Suppressor macrophage (primary cell): ENCODE measurements at places on chromosomes 1 and 21.

GRCh38 chr1:7516341-7516740, 254.8 kb upstream of the VAMP3 start:
- DNase-seq: peak; percentile 74

GRCh38 chr1:158115126-158115525, 65.6 kb upstream of the CD1D start:
- peak; percentile 25 for DNase-seq

DNA sequence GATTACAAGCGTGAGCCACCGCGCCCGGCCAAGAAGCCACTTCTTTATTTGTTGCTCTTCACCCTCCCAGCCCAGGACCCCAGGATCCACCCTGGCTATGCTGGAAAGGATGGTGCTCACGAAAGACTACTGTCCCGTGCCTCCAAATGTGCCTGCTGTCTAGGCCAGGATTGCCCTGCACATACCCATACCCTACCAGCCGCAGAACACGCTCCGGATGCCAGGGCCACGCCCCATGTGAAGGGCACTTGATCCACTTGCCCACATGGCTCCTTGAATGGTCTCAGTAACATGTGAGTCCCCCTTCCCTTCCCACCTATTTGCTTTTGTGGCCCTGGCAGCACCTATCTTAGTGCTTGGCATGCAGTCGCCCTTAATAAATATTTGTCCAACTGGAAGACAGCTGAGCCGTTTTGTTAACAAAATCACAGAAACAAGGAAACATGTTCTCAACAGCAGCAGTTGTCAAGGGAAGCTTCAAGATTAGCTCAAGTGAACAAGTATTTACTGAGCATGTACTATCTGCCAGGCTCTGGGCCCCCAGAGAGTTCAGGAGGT, 13.8 kb upstream of the UBXN10 start:
- DNase-seq: no peak

- no peak for DNase-seq
Measured at GRCh38 chr1:26784023-26784871, 3.5 kb upstream of the PIGV start.

DNA sequence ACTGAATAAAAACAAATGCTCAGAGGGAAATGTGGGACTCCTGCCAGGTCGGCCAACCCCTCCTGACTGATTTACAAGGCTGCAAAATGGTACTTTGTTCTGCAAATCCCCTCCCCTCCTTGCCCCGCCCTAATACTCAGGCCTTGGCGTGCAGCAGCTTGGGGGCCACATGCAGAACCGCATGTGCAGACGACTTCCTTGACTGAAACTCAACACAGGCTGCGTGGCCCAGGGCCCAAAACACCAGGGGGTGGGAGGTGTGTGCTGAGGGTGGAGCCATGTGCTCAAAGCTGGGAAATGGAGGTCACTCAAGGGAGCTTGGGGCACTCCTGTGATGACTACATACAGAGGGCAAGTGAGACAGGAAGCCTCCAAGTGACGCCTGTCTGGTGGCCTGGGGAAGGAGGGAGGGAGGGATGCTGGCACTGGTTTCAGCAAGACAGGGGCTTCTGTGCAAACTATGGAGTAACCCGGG, 87.2 kb downstream of the MRPL37 start:
- DNase-seq: peak; percentile 59

DNA sequence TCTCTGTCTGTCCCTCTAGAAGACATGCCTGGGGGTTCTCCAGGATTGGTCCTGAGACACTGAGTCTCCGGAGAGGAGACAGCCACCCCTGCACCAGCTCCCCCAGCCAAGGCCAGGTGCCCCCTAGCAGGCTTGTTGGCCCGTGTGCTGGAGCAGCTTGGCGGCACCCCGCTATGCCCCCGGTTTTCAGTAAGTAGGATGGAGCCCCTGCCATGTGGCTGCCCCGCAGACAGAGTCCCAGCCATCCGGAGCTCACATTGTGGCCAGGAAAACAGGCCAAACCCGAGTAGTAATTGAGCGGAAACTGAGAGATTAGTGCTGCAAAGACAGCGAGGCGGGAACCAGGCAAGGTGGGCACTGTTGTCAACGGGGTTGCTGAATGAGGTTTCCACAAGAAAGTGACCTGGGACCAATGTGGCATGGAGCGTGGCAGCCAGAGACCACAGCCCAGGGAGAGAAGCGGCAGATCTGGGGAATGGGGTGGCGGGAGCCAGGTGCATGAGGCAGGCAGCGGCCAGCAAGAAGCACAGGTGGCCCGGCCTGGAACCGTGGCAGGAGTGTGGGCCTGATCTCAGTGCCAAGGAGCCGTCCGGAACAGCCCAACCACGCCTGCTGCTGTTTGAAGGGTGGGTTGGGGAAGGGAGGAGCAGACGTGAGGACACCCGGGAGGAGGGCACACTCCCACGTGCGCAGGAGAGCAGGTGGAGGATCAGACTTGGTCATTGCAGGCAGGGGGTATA, 137.4 kb upstream of the VAMP3 start:
- no peak for DNase-seq

DNA sequence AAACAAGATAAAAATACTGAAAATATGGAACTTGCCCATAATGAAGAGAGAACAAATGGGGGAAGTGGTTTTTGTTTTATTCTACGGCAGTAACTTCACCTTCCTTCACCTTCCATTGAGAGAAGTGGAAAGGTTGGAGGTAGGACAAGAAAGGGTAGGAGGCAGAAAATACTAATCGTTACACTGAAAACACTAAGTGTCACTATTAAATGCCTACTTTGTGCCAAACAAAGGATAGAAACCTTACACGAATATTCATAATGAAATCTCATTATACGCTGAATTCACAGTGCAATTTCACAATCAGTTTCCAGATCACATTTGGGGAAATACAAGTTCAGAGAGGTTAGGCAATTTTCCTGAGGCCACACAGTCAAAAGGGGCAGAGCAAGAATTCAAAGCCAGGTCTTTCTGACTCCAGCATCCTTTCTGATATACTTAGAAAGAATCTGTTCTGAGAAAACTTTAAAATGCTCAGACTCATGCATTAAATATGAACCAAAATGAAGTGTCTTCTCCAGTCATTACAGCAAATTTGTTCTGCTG, 3.0 kb downstream of the TIAM1 start:
- peak; percentile 63 for DNase-seq

DNA sequence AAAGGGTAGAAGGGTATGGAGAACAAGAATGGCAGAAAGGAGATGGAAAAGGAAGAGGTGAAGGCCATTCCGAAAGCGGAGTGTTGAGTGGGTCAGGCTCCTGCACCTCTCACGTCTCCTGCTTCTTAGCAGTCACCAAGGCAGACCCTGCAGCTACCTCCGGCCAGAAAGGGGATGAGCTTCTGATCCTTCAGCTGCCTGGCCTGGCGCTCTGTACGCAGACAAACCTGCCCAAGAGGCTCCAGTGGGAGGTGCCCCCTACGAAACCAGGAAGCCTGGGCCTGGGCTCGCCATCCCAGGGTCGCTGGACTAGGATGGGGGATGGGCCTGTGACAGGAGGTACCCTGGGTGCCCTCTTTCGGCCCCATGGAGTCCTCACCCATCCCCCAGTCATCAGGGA, 3.0 kb downstream of the GPR61 start:
- DNase-seq: no peak

- peak; percentile 90 for DNase-seq
Measured at GRCh38 chr1:200628223-200628881, 7.8 kb upstream of the KIF14 start.
